ENCODE measurements at places on chromosomes 1 and 21.

DNA sequence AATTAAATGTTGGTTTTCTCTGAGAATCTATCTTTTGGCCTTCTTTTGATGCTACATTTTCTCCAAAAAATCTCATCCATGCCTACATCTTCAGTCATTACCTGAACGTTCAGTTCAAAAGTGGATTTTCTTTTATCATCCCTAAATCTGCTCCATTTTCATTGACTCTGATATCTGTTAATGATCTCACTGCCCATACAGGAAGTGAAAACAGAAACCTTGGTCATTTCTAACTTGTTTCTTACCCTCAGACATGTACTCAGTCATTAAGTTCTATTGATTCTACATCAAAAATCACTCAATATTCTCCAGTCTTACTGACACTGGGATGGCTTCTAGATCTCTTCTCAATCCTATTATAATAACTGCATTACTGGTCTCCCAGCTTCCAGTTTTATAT, 22.7 kb downstream of the PRKACB start:
- DNase-seq, result no peak

DNA sequence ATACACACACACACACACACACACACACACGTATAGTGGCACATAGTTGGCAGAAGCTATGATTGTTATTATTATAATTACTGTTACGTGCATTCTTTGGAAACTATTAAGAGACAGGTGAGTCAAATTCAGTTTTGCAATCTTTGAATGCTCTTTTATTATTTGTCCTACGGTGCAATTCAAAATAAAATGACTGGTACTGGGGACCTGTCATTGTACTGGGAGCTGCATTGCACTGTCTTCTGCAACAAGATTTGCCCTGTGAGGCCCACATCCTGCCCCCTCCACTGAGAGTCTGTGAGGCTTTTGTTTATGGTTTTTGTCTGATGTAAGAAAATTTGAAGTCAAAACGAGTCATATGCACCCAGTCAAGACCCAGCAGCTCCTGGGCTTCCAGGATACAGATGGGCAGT, 1.9 kb downstream of the LY9 start:
- DNase-seq, result peak; percentile 53

DNA sequence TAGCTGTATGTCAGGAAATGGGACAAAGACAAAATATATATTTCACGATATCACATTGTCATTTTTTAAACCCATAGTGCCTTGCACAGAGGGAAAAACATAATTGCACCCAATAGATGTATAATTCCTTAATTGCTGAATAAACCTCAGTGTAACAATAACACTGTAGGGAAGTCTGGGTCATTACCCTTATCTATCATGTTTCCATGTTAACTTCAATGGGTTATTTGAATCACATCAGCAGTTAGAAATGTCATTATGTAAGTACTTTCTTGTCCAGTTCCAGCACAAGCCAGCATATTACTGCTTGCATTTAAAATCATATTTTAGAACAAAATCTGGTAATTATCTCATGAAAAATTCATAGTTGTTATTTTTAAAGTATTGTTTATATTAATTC, 222.7 kb downstream of the HMCN1 start:
- no peak for DNase-seq

- peak; percentile 62 for DNase-seq
Measured at GRCh38 chr1:152188673-152189591, 29.9 kb upstream of the RPTN start.

DNA sequence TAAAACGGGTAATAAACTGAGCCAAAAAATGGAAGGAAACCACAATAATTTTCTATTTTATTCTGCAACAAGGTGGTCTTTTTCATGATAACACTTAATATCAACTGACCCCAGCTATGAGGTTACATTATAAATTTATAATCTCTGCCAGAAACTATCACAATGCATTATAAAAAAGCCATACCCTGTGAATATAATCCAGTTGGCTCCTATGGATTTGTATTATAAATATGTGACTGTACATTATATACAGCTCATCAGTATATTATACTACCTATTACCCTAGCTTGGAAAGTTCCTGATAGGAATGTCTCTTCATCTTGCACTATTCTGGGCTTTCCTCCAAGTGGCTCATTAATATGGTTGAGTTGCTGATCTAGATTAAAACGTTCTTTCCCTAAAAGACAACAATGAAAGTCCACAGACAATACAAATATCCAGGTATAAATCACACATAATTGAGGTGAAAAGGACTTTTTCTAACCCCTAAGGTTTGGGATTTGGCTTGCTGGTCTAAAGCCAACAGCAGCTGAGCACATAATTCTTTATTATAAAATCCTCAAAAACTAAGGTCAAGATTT, 487.7 kb downstream of the TTLL7 start:
- DNase-seq, result no peak

- DNase-seq, result no peak
Measured at GRCh38 chr1:176903474-176903873, 261.0 kb downstream of the ASTN1 start.

- peak; percentile 28 for DNase-seq
Measured at GRCh38 chr1:154557939-154558719, at the start of gene UBE2Q1. UBE2Q1 (minus strand) TSS chr1:154558662; CDS start chr1:154558553, 109 bp downstream.

DNA sequence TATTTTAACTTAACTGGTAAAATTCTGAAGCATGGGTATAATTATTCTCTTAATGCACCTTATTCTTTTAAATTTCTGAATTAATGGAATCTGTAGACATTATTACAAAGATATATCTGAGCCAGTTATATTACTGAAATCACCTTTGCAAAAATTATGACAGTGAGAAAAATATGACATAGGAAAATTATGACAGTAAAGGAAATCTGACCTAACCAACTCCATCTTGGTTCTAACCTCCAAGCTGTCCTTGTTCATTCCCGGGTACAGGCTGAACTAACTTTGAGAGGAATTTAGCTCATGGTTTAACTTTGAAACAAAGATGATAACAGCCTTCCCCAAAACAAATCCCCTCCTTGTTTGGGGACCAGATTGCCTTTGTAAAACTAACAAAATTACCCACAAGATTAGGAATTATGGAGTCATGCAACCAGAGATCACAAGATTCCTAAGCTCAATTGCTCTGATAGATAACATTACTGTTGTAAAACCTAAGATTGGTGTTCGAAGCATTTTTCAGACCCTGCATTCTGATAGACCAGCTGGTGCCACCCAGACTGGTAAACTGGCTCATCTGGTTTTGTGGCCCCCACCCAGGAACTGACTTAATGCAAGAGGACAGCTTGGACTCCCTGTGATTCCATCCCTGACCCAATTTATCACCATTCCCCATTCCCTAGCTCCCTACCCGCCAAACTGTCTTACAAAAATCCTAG, 9.4 kb upstream of the CD55 start:
- no peak for DNase-seq

DNA sequence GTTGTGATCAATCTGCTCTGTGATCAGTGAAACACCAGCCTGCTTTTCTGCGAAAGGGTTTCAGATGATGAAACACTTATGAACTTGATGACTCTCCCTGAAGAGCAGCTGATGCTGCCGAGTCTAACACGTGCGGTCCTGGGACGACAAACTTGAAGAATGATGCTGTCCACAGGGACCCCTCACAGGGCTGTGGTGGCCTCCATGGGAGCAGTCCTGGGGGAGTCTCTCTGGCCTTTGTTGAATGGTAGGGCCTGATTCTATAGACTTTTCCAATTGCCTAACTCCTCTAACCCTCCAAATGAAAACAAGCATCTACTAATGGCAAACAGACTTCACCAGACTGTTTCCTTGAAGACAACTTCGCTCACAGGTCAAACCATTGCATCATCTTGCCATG, at the start of gene OR2T10:
TSS of gene OR2T10 (minus strand) at position 112 of the 400 bp plus-strand sequence. CDS start 3,932 bp downstream, outside the sequence.
- DNase-seq, result no peak

- DNase-seq, result no peak
Measured at GRCh38 chr1:84442256-84442655, 36.8 kb upstream of the RPF1 start.

- DNase-seq, result no peak
Measured at GRCh38 chr1:43591181-43591580, 58.8 kb upstream of the KDM4A start.

DNA sequence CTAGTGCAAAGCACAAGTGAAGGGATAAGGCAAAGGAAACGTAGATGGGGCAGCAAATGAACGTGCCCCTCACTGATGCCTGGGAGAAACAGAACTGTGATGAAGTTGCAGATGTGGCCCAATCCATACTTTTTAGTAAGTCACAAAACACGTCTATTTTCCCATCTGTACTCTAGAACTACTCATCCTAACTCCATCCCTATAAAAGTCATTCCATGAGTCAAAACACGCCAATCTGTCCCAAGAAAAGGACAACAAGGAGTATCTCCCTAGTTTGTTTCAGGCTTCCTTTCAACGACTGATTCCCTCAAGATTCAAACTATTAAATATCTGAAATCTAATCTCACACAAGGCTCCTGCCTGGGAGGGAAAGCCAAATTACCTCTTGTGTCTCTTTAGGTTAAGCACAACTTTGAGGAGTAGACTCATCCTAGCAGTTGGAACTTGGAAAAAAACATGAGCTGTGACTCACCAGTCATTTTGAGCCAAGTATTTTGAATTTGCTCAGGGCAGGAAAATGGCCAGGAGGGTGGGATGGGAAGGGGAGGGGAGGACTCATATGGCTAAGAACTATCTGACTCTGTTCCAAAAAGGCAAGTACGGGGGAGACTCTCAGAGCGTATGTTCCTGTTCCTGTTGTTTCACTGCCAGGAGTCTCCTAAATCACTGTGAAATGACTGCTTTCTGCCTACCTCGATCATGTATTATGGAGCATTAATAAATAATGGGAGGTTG, 214.5 kb upstream of the CAMK1G start:
- no peak for DNase-seq

- no peak for DNase-seq
Measured at GRCh38 chr21:15653710-15654109, 76.1 kb upstream of the USP25 start.

GRCh38 chr1:37237948-37238347, 203.6 kb upstream of the GRIK3 start:
- no peak for DNase-seq
